ENCODE measurements at places on chromosomes 1 and 21.
A peak's percentile ranks its signal among the peaks of the same experiment; 100 is the strongest.

DNA sequence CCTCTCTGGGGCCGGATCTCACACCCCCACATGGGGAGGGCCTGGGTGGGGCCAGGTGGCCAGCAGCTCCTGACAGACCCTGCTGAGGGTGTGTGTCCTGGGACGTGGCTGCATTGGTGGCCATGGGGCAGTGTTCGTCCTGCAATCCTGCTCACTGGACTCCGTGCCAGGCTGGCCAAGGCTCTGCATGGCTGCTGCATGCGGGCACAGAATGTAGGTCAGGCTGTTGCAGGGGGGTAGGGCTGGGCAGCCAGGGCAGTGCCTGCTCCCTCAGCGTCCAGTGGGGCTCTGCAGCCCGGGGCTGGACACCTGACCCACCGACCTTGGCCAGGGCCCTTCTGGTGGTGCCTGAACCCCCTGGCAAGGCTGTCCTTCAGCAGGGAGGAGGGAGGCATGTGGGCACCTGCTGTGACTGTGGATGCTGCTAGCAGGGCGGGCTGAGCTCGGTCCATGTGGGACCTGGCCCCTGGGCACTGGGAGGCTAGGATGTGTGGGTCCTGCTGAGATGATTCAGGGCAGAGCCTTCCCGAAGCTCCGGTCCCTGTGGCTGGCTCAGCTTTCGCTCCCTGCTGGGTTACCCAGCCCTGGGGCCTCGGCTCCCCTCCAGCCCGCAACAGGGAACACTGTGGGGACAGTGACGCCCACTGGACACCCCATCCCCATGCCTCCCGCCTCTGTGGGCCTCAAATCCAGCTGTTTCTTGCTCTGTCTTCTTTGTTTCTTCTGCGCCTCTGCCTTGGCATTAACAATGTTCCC lies 14.9 kb upstream of the PLCH2 start:
- peaks cover 6% of the 10 kb centered on the region for H3K4me1 ChIP-seq
- no peak for DNase-seq
- H3K27ac ChIP-seq = no peak overlapping the region
- H3K27me3 ChIP-seq = no peaks in the 10 kb centered on the region
- no peak overlapping the region for H3K4me3 ChIP-seq

- no peak overlapping the region for H3K4me3 ChIP-seq
- DNase-seq = no peak
- H3K27ac ChIP-seq = no peak overlapping the region
- H3K36me3 ChIP-seq = no peaks in the 10 kb centered on the region
Measured at GRCh38 chr1:11948822-11949458, 14.4 kb downstream of the PLOD1 start.

GRCh38 chr1:51784997-51785421 lies 93.5 kb downstream of the NRDC start:
- H3K4me1 ChIP-seq = no peaks in the 10 kb centered on the region
- no peak for DNase-seq
- no peak overlapping the region for H3K4me3 ChIP-seq
- H3K27ac ChIP-seq = no peak overlapping the region
- peaks cover 59% of the 10 kb centered on the region for H3K36me3 ChIP-seq

GRCh38 chr1:1398677-1399186 lies 403 bp downstream of the CCNL2 start:
- no peaks in the 10 kb centered on the region for H3K27me3 ChIP-seq
- no peak for DNase-seq
- H3K4me3 ChIP-seq = peak overlapping the region; percentile 87

DNA sequence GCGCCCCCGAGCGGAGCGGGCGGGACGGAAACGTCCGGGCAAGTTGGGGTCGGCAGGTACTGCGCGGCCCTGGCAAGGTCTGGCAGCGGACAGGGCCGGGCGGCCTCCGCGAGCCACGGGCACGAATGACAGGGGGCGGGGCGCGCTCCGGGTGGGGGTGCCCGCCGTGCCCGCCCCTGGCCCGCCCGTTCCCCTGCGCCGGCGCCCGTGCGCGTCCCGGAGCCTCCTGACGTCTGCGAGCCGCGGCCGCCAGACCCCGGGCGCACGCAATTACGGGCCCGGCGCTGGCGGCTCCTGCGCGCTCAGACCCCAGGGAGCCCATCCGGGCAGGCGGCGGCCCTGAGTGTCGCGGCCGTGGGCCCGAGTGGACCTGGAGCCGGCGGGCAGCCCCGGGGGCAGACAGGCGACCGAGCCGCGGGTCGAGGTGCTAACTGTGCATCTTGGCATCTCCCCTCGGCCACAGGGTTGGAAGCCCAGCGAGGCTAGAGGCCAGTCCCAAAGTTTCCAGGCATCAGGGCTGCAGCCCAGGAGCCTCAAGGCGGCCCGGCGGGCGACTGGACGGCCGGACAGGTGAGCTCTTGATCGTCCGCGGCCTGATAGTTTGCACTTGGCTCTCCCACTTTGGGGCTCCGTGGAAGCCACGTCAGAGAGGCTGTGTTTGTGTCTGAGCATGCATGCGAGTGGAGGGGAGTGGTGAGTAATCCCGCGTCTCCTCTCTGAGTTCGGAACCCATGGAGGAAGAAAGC lies 918 bp downstream of the MIB2 start:
- H3K36me3 ChIP-seq = peaks cover 10% of the 10 kb centered on the region
- H3K27ac ChIP-seq = peak overlapping the region; percentile 100
- no peaks in the 10 kb centered on the region for H3K27me3 ChIP-seq

DNA sequence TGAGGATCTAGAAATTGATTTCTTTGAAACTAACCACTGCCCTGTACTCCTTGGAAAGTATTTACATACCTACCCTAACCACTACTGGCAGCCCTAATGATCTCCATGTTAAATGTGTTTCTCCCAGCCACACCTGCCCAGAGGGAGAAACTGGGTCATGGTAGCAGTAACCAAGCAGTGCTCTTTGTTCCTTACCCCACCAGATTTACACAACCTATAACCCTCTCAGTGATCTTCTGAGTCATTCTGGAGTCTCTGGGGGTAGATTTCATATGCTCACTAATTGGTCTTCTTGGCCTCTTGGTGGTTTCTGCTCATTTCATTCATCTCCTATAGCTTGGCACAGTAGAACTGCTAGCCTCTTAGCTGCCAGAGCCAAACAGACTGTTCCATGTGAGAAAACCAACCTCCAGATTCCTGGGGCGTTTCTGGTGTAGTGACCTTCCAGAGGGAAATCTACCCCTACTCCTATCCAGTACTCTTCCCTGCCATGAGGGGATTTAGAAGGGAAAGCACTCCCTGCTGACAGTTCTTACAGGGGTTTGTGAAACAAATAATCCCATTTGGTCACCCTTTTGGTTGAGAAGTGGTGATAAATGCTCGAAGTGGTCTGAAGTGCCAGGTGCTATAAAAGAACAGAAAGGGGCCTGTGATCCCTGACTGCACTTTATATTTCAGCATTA lies 36.2 kb upstream of the LRIG2 start:
- H3K27me3 ChIP-seq = no peaks in the 10 kb centered on the region
- H3K4me1 ChIP-seq = no peaks in the 10 kb centered on the region
- H3K4me3 ChIP-seq = no peak overlapping the region
- H3K27ac ChIP-seq = no peak overlapping the region
- no peak for DNase-seq

- H3K27me3 ChIP-seq = no peaks in the 10 kb centered on the region
- no peak for DNase-seq
- no peaks in the 10 kb centered on the region for H3K4me1 ChIP-seq
Measured at GRCh38 chr1:230781594-230781993, 34.4 kb downstream of the CAPN9 start.

DNA sequence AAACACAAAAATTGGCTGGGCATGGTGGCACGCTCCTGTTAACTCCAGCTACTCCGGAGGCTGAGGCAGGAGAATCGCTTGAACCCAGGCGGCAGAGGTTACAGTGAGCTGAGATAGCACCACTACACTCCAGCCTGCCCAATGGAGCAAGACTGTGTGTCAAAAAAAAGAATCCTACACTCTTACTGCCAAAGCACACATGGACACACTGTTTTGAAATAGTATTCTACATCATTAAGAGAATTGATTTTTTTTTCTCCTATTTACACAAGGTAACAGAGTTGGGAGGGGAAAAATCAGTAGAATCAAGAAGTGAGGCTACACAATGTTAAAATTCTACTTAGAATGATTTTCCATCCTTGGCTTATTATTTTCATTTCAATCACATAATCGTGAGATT lies 42.1 kb upstream of the SDC3 start:
- H3K27ac ChIP-seq = no peak overlapping the region
- H3K27me3 ChIP-seq = no peaks in the 10 kb centered on the region
- no peak overlapping the region for H3K4me3 ChIP-seq
- DNase-seq = no peak

- no peak for DNase-seq
- H3K36me3 ChIP-seq = no peaks in the 10 kb centered on the region
- H3K4me1 ChIP-seq = no peaks in the 10 kb centered on the region
- no peak overlapping the region for H3K4me3 ChIP-seq
Measured at GRCh38 chr21:32192291-32193097, 86.4 kb downstream of the MIS18A start.

- DNase-seq = no peak
- no peak overlapping the region for H3K27ac ChIP-seq
- H3K4me3 ChIP-seq = no peak overlapping the region
Measured at GRCh38 chr1:202074985-202075384, 47.7 kb upstream of the GPR37L1 start.

GRCh38 chr1:55204997-55205396 lies 10.2 kb downstream of the USP24 start:
- H3K36me3 ChIP-seq = no peaks in the 10 kb centered on the region
- no peaks in the 10 kb centered on the region for H3K27me3 ChIP-seq
- no peak for DNase-seq
- no peak overlapping the region for H3K27ac ChIP-seq

- no peaks in the 10 kb centered on the region for H3K27me3 ChIP-seq
- DNase-seq = no peak
- no peak overlapping the region for H3K27ac ChIP-seq
- H3K4me3 ChIP-seq = no peak overlapping the region
- H3K4me1 ChIP-seq = peaks cover 54% of the 10 kb centered on the region
Measured at GRCh38 chr1:198171667-198172540, 15.1 kb downstream of the NEK7 start.

GRCh38 chr1:247273013-247273412 lies 17.1 kb downstream of the VN1R5 start:
- no peaks in the 10 kb centered on the region for H3K27me3 ChIP-seq
- H3K36me3 ChIP-seq = no peaks in the 10 kb centered on the region
- no peak overlapping the region for H3K4me3 ChIP-seq
- DNase-seq = peak; percentile 78

- no peak overlapping the region for H3K27ac ChIP-seq
- H3K4me1 ChIP-seq = no peaks in the 10 kb centered on the region
- no peaks in the 10 kb centered on the region for H3K27me3 ChIP-seq
- no peaks in the 10 kb centered on the region for H3K36me3 ChIP-seq
Measured at GRCh38 chr1:169809370-169810095, 14.8 kb upstream of the METTL18 start.

GRCh38 chr1:151704246-151704645 lies 12.4 kb downstream of the CELF3 start:
- no peaks in the 10 kb centered on the region for H3K27me3 ChIP-seq
- H3K4me3 ChIP-seq = no peak overlapping the region
- peaks cover 4% of the 10 kb centered on the region for H3K36me3 ChIP-seq
- DNase-seq = no peak

DNA sequence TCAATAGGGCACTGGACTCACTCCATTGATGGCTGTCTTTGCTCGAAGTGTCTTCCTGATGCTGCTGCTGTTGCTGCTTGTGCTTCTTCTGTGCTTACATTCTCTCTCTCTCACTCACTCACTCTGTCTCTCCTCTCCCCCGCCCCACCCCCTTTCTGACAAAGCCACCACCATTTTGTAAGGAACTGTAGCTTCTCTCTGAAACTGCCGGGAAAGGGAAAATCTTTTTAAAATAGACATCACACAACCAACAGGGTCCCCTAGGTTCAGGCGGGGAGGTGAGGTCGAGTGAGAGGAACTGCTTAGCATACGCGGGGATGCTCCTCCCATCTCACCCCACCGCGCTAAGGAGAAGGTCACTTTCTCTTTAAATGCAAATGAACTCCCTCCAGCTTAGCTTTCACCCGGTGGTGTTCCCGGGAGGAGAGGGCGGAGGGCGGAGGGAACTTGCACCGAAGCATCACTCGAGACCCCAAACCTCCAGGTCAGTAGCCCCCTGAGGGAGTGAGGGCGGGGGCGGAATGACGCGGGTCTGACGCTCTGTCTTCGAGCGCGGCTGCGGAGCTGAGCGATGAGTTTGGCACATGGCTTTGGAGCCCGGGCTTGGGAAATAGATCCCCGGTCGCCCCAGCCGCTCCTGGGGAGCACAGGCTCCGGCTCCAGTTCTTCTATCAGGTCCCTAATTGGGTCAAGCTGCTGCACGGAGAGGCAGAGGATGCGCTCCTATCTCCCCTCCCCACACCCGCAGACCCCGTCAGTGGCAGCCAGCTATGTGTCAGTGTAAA lies at the start of gene CCDC28B:
TSS of gene CCDC28B (plus strand) at position 370 of the 785 bp plus-strand sequence. CDS start 1,341 bp downstream, outside the sequence.
- no peaks in the 10 kb centered on the region for H3K27me3 ChIP-seq
- peaks cover 17% of the 10 kb centered on the region for H3K4me1 ChIP-seq
- H3K4me3 ChIP-seq = peak within 1 kb of the TSS; percentile 28
- H3K36me3 ChIP-seq = peaks cover 12% of the 10 kb centered on the region

DNA sequence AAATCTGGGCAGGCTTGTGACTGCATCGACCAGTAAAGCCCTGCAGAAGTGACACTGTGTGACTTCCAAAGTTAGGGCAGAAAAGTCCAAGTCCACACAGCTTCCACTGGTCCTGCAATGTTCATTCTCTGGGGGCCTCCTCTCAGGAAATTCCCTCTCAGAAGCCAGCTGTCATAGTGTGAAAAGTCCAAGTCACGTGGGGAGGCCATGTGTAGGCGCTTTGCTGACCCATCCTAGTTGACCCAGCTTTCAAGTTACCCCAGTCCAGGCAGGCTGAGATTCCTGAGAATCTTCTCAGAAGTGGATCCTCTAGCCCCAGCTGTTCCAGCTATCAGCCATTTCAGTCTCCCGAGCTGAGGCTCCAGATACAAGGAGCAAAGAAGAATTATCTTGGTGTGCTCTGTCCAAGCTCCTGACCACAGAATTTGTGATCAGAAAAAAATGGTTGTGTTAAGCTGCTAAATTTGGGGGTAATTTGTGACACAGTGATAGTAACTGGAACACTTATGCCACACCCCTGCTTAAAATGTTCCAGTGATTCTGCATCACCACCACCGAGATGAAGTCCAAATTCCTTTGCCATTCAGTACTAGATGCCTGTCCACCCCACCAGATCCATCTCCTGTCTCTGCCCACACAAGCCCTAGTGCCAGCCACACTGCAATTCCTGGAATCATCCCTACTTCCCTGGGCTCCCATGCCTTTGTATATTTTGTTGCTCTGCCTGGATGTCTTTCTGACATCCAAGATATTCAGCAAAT lies 2.5 kb upstream of the STUM start:
- DNase-seq = no peak
- no peaks in the 10 kb centered on the region for H3K27me3 ChIP-seq
- H3K27ac ChIP-seq = no peak overlapping the region
- H3K4me1 ChIP-seq = peaks cover 17% of the 10 kb centered on the region

Data from thyroid gland (tissue), 4 donors.